ENCODE measurements at places on chromosomes 3 and 15.

DNA sequence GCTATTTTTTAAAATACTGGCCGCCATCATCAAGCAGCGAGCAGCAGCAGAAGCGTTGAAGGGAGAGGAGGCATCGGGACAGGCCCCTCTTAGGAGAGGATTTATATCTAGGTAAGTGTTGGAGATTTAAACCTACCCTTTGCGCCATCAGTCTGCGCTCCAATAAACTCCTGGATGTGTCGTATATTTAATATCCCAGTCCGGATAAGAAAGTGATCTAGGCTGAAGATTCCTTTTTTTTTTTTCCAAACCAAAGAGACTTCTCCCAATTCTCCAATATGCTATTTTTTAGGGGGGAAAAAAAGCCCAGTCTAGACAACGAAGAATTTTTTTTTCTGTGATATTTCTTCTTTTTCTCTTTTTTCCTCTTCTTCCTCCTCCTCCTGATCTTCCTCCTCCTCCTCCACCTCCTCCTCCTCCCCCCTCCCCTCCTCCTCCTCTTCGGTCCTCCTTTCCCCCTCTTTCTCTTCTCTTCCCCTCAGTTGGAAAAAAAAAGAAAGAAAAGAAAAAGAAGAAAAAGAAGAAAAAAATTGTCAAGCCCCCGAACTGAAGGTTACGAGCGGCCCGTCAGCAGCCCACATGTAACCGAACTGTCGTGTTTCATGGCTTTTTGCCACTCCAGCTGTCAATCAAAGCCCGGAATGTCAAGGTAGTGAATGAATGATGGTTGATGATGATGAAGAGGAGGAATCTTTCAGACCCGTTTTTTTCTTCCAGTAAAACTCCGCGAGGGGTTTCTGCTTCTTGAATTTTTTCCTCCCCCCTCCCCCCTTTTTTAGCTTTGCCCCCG lies 835 bp downstream of the MEIS2 start:
- no peak for DNase-seq

DNA sequence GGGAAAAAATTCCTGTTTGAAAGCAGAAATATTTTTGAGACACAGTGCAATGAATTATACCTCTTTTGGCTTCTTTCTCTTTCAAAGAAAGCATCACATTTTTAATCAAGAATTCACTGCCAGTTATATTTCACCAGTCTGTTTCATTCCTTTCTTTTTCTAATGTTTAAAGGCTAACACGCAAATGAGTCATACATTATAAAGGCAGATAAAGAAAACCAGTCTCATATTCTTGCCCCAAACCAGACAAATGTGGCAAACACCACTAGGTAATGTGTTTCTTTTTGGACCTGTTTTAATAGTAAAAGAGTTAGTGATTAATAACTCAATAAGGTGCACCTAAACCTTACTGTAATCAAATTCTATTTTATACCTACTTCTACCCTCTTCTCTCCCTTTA lies 83.8 kb downstream of the PLOD2 start:
- no peak for DNase-seq

GRCh38 chr3:129370248-129370964 lies 58.0 kb downstream of the EFCAB12 start:
- no peak for DNase-seq

DNA sequence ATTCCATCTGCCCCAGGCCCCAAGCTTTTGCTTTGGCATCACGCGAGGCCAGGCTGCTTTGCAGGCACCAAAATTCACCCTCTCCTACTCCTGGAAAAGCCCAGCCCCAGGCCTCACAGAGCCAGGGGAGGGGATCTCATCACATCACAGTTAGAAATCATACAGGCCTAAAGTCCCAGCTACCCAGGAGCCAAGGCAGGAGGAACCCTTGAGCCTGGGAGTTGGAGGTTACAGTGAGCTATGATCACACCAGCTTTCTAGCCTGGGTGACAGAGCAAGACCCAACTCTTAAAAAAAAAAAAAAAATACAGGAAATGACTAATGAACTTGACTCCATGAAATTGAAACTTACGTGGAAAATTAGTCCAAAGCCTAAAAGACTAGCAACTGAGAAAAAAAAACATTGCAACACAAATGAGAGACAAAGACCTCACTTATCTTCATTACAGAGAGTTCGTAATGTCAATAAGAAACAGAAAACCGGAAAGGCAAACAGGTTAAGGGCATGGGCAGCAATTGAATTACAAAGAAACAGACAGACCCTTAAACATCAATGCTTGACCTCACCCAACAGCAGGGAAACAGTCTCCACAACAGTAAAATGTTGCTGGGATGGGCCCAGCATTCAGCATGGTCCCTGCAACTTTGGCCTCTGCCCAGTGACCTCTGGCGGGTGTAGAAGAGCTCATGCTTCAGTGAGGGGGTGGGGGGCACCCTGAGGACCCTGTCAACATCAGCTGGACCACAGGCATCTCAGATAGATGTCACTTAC lies 151.5 kb downstream of the LRRK1 start:
- DNase-seq, result no peak

DNA sequence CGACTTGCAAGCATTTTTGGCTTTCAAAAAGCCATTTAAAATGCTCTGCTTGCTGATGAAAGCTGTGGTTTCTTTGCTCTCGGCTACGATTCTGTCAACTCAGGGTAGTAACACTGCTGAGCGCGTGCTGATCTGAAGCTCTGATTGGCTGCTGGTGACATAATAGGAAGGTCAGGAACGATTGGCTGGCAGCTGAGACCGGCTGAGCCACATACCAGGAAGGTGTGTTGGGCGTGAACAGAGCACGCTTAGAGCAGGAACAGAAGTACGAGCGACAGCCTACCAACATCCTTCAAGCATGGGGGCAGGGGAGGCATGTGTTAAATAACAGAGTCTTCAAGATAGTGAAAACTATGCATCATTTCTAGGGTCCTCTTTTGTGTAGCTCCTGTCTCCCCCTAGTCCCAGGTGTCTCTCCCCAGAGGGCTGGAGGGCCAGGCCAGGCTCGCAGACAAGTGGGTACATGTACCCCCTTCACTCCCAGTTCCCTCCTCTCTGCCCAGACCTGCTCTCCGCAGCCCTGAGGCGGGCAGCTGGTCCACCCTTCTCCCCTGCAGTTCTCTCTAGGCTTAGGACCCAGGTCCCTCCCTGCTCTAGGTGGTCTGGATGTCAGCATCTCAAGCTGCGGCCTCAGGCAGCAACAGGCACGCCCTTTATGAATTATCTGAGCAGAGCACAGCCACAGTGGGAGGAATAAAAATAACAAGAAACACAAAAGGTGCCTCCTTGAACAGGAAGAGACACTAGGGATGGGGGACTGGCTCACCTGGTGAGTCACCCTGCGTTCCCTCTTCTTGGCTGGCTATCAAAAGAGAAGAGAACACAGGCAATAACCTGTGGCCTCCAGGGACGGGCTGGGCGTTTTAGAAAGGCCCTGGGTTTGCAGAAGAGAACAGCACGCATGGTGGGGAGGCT lies 76.0 kb downstream of the TAMM41 start:
- peak; percentile 80 for DNase-seq
